ENCODE measurements at places on chromosomes 6 and 20.

GRCh38 chr6:126529637-126530362, 189.9 kb downstream of the CENPW start:
- H3K4me3 ChIP-seq, result no peak overlapping the region
- no peak overlapping the region for H3K27ac ChIP-seq
- no peaks in the 10 kb centered on the region for H3K36me3 ChIP-seq
- no peaks in the 10 kb centered on the region for H3K27me3 ChIP-seq
- no peak for DNase-seq

GRCh38 chr6:92122746-92123145, 1296.6 kb downstream of the EPHA7 start:
- H3K4me3 ChIP-seq, result no peak overlapping the region
- no peak overlapping the region for H3K27ac ChIP-seq
- H3K4me1 ChIP-seq, result no peaks in the 10 kb centered on the region

DNA sequence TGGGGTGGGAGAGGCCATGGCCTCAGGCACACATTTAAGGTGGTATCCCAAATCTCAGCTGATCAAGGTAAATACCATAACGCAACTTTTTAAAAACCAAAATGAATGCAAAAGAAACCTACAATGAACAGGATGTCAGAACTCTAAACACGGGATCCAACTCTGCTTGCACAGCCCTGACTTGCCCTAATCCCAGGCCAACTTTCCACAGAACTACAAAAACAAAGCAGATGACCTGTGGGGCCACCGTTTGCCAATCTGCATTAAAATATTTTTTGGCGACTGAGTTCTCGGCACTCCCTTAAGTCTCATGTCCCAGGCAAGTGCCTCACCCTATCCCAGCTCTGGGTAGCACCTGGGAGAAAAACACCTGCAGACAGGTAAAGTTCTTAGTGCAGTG, 110.5 kb downstream of the ZFP64 start:
- no peak overlapping the region for H3K27ac ChIP-seq
- no peaks in the 10 kb centered on the region for H3K36me3 ChIP-seq
- no peak overlapping the region for H3K4me3 ChIP-seq
- H3K27me3 ChIP-seq, result no peaks in the 10 kb centered on the region

DNA sequence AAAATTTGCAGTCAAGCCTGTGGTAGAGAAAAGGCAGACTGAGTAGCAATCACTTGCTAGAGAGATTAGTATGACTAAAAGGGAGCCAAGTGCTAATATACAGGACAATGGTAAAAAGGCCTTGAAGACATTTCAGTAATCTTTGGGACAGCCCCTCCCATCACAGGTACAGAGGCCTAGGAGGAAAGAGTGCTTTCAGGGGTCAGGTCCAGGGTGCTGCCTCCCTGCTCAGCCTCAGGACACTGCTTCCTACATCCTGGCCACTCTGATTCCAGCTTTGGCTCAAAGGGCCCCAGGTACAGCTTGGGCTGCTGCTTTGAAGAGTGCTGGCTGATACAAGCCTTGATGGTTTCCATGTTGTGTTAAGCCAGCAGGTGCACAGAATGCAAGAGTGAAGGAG, 543.5 kb downstream of the MMUT start:
- H3K36me3 ChIP-seq, result no peaks in the 10 kb centered on the region
- no peaks in the 10 kb centered on the region for H3K27me3 ChIP-seq
- H3K4me1 ChIP-seq, result no peaks in the 10 kb centered on the region
- no peak for DNase-seq
- no peak overlapping the region for H3K4me3 ChIP-seq

- no peaks in the 10 kb centered on the region for H3K27me3 ChIP-seq
- DNase-seq, result peak; percentile 61
- no peaks in the 10 kb centered on the region for H3K4me1 ChIP-seq
- no peaks in the 10 kb centered on the region for H3K36me3 ChIP-seq
Measured at GRCh38 chr6:105097288-105097687, 82.5 kb downstream of the POPDC3 start.

DNA sequence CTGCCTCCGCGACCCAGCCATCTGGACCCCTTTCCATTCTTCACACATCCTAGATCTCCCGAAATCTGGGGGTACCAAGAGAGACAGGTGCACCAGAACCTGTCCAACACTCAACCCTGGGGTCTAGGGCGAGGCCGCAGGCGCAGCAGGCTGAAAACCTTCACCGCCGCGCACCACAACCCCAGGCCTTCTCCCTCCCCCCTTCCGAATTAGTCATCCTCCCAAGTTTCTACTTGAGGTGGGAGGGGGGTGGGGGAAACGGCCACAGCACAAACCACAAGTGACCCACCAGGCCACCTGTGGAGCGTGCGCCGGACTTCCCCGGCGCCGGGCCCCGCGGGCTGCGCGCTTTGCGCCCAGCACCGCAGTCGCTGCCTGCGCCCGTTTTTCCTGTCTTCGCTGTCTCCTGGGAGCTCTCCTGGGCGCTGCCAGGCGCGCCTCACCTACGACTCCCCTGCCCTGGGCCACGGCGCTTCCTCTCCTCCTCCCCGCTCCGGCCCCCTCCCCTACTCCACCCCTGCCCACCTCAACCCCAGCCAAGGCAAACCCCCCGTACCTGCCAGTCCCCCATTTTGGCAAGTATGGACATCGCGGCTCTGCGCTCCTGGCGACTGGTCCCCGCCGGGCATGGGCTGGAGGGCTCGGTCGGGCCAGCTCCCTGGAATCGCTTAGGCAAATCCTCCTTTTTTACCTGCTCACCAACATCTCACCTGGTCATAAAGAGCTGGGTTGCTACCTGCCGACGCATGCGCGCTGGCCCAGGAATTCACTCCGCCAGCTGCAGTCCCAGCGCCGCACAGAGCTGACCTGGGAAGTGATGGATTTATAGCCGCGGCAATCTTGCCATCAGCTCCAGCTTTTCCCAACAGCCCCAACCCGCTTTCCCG, 4.2 kb upstream of the TFAP2A start:
- H3K4me1 ChIP-seq, result peaks cover 20% of the 10 kb centered on the region
- H3K36me3 ChIP-seq, result no peaks in the 10 kb centered on the region
- H3K27me3 ChIP-seq, result peaks cover 85% of the 10 kb centered on the region

DNA sequence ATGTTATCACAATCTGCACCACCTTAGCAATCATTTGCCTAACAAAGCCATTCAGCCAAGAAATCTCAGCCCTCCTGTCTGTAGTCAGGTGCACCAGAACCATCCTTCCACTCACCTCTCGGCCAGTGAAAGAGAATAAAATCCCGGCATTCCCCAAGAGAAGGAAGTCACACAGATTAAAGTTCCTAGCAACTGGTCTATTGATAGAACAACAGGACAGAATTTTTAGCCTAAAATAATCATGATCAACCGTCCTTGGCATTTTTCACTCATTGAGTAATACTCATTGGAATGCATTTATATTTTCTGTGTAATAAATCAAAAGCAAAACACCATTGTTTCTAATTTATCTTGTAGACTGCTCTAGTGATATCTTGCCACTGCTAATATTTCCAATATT, 85.7 kb upstream of the CDH4 start:
- no peak for DNase-seq
- H3K4me1 ChIP-seq, result no peaks in the 10 kb centered on the region
- H3K27me3 ChIP-seq, result no peaks in the 10 kb centered on the region
- no peaks in the 10 kb centered on the region for H3K36me3 ChIP-seq

DNA sequence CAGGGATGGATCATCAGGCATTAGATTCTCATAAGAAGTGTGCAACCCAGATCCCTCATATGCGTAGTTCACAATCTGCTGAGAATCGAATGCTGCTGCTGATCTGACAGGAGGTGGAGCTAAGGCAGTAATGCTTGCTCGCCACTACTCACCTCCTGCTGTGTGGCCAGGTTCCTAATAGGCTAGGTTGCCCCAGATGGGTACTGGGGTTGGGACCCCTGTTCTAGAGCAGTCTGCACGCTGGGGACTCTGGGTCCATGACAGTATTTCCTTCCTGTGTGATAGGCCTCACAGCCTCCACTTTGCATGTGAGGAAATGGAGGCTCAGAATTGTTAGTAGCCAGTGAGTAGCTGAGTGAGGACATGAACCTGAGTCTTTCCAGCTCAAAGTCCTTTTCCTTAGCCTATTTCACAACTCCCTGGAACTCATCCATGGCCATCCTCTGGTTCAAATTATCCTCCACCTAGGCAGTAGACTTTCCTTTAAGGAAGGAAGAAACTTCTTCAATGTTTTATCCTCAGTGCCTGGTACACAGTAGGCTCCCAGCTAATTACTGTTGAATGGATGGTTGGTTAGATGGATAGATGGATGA, 117.2 kb downstream of the SYCP2 start:
- no peak overlapping the region for H3K27ac ChIP-seq
- H3K36me3 ChIP-seq, result no peaks in the 10 kb centered on the region
- H3K4me1 ChIP-seq, result no peaks in the 10 kb centered on the region
- H3K27me3 ChIP-seq, result no peaks in the 10 kb centered on the region
- DNase-seq, result no peak

- peaks cover 20% of the 10 kb centered on the region for H3K4me1 ChIP-seq
- no peaks in the 10 kb centered on the region for H3K27me3 ChIP-seq
- H3K27ac ChIP-seq, result no peak overlapping the region
- no peaks in the 10 kb centered on the region for H3K36me3 ChIP-seq
- no peak overlapping the region for H3K4me3 ChIP-seq
- no peak for DNase-seq
Measured at GRCh38 chr6:124987291-124987690, 25.1 kb downstream of the RNF217 start.

GRCh38 chr6:116015561-116015960, 45.1 kb downstream of the FRK start:
- H3K4me3 ChIP-seq, result no peak overlapping the region
- no peak for DNase-seq
- H3K4me1 ChIP-seq, result peaks cover 7% of the 10 kb centered on the region
- no peaks in the 10 kb centered on the region for H3K36me3 ChIP-seq

GRCh38 chr6:150549007-150549406, 50.7 kb upstream of the PLEKHG1 start:
- no peaks in the 10 kb centered on the region for H3K36me3 ChIP-seq
- DNase-seq, result no peak
- no peaks in the 10 kb centered on the region for H3K4me1 ChIP-seq
- H3K27me3 ChIP-seq, result no peaks in the 10 kb centered on the region
- H3K4me3 ChIP-seq, result no peak overlapping the region

DNA sequence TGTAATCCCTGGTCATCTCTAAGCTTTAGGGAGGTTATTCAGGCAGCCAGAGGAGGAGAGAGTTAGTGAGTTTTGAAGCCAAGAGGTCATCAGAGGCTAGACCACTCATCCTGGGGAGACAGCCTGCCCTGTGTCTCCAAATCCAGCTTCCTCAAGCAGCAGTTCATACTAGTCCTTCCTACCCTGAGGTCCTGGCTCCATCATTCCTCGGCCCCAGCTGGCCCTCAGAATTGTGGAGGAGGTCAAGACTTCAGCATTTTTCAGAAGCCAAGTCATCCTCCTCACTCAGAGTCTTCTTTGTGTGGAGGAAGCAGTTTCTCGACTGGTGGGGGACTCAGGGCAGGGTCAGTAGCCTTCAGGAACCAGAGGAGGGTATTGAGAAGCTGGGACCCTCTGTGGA, 12.4 kb upstream of the KIAA1755 start:
- no peak for DNase-seq
- H3K27me3 ChIP-seq, result no peaks in the 10 kb centered on the region
- H3K27ac ChIP-seq, result no peak overlapping the region
- H3K4me1 ChIP-seq, result no peaks in the 10 kb centered on the region
- no peak overlapping the region for H3K4me3 ChIP-seq
- H3K36me3 ChIP-seq, result no peaks in the 10 kb centered on the region

GRCh38 chr6:88263591-88263990, 97.4 kb upstream of the CNR1 start:
- no peak overlapping the region for H3K27ac ChIP-seq
- H3K36me3 ChIP-seq, result no peaks in the 10 kb centered on the region
- no peaks in the 10 kb centered on the region for H3K4me1 ChIP-seq
- H3K4me3 ChIP-seq, result no peak overlapping the region

GRCh38 chr6:42450477-42451332, 1.0 kb downstream of the TRERF1 start:
- H3K27ac ChIP-seq, result peak overlapping the region; percentile 30
- no peaks in the 10 kb centered on the region for H3K27me3 ChIP-seq
- peaks cover 15% of the 10 kb centered on the region for H3K4me1 ChIP-seq
- no peaks in the 10 kb centered on the region for H3K36me3 ChIP-seq
- DNase-seq, result peak; percentile 36

GRCh38 chr6:56691814-56692213, 49.1 kb upstream of the DST start:
- H3K27ac ChIP-seq, result no peak overlapping the region
- H3K36me3 ChIP-seq, result no peaks in the 10 kb centered on the region
- no peaks in the 10 kb centered on the region for H3K4me1 ChIP-seq
- no peak for DNase-seq
- no peak overlapping the region for H3K4me3 ChIP-seq
- H3K27me3 ChIP-seq, result no peaks in the 10 kb centered on the region

GRCh38 chr6:100998111-100998510, 117.0 kb upstream of the ASCC3 start:
- DNase-seq, result no peak
- no peak overlapping the region for H3K27ac ChIP-seq
- no peaks in the 10 kb centered on the region for H3K27me3 ChIP-seq
- H3K4me3 ChIP-seq, result no peak overlapping the region
- no peaks in the 10 kb centered on the region for H3K36me3 ChIP-seq
- no peaks in the 10 kb centered on the region for H3K4me1 ChIP-seq

DNA sequence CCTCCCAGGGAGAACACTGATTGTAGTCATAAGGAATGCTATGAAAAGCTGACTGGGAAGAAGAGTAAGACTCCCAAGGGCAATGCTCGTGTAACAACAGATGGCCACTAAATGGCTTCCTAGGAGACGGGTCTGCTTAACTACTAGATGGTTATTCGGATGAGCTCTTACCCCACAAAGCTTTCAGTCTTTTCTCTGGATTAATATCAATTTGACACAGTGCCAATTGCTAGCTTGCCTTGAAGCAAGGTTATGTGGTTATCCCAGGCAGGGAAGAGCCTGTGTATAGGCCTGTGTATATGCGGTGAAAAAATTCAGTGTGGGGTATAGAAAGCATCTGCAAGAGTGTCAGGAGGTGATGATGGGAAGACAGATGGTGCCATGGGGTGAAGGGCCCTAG, 86.4 kb upstream of the NOX3 start:
- DNase-seq, result no peak
- no peaks in the 10 kb centered on the region for H3K4me1 ChIP-seq
- no peak overlapping the region for H3K4me3 ChIP-seq
- no peak overlapping the region for H3K27ac ChIP-seq
- H3K36me3 ChIP-seq, result no peaks in the 10 kb centered on the region

DNA sequence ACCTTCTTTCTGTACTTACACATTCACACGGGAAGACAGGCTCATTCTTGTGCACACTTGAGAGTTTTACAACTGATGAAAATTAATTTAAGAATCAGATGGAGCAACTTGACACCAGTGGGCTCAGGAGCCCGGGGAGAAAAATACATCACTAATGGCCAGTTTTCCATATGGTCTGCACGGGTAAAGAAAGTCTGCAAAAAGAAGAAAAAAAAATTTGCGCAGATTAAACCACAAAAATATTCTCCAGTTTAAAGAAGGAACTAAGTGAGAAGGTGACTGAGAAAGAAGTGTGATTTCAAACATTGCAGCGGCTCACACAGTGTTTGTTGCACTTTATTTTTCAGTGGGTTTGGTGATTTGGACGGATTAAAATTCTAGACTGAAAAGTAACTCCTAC, at the start of gene TULP4:
Gene TULP4 (plus strand): TSS at position 301 of the 400 bp plus-strand sequence. CDS start 1,552 bp downstream, outside the sequence.
- H3K4me1 ChIP-seq, result peaks cover 8% of the 10 kb centered on the region
- no peak for DNase-seq
- no peaks in the 10 kb centered on the region for H3K36me3 ChIP-seq

GRCh38 chr6:113888493-113888892, 31.3 kb downstream of the MARCKS start:
- DNase-seq, result no peak
- no peaks in the 10 kb centered on the region for H3K36me3 ChIP-seq
- no peak overlapping the region for H3K4me3 ChIP-seq
- H3K4me1 ChIP-seq, result no peaks in the 10 kb centered on the region

All from thyroid gland (tissue), 4 donors.